ENCODE measurements at places on chromosomes 5 and 9.

GRCh38 chr9:122113574-122113973 lies 20.5 kb upstream of the TTLL11 start:
- DNase-seq: no peak

DNA sequence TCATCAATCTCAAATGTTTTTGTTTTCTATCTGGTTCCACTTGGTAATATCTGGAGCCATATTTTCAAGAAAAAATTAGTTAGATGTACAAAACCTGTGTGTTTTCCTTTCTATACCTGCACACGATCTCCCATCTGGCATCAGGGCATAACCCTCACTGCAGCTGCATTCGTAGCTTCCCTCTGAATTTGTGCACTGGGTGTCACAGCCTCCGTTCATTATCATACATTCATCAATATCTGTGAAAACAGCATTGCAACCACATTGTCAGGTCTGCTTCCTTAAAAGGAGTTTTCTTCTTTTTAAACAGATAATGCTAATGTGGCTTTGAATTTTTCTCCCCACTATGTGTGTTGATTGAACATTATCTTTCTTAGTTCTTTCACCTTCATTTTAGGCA lies 202.7 kb downstream of the FBN2 start:
- no peak for DNase-seq

DNA sequence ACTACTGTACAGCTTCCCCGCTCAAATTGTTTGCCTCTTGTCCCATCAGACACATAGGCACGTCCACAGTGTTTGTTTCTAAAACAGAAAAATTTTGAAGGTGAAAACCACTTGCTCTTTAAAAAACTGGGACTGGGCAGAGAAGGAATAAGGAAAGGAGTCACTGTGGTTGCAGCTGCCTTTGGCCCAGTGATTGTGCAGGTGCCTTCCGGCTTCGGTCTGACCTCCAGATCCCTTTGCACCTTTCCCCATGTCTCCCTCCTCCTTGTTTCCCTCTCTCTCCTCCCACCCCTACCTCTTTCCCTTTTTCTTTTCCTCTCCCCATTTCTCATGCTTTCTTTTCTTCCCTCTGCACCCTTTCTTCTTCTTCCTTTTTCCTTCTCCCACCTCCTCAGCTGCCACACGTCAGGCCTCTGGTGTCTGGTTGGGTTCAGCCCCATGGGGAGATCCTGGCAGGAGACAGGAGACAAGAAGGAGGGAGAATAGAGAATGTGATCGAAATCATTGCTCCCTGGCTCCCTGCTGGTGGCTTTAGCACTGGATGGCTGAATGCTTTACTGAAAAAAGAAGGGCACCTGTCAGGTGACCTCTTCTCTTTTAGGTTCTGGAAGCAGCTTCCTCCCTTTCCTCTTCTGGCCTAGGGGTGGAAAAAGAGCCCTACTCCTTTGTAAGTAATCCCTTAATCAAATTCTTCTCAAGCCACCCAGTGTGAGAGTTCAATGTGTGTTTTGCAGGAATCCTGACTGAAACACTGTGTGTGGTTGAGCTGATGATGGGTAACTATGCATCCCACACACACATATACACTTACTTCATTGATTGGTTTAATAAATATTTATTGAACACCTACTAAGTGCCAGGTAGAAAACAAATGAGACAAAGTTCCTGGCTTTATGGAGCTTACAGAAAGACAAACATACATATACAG lies 267.3 kb downstream of the MAST4 start:
- DNase-seq: no peak

DNA sequence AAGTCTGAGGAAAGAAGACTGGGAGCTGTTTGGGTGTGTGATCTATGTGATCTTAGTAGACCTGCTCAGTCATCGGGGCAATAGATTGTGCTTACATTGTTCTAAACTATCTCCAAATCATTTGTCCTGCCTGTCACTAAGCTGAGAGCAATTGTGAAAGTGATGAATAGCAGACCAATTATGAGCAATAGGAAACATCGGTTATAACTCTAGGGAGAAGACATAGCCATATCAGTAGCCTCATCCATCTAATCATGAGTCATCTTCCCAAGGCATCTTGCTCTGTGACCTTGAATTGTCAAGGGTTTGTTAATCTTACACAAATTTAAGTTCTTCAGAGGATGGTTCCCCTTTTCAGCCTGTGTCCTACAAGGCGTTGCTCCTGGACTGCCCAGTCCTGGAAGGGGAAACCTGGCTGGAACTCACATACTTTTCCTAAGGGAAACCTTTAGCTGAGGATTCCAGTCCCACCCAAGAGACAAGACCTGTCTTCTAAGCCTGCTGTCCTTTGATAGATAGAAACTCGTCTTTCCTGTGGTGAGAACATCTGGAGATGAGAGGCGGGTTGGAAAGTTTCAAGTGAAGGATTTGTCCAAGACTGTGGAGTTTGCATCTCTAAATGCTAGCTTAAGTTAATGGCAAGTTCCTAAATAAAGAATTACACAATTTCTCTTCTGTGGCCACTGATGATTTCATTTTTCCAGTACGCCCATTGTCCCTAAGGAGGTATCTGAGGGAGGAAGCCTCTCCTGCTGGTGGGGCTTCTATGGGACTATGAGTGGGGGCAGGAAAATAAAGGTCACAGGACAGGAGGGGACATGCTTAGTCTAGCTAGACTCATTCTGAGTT lies 53.9 kb upstream of the TRIM32 start:
- DNase-seq: no peak

DNA sequence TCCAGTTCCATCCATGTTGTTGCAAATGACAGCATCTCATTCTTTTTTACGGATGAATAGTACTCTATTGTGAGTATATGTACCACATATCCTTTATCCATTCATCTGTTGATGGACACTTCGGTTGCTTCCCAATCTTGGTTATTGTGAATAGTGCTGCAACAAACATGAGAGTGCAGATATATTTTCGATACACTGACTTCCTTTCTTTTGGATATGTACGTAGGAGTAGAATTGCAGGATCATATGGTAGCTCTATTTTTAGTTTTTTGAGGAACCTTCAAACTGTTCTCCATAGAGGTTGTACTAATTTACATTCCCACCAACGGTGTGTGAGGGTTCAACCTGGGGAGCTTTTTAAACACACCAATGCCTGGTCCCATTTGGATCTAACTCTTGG lies 22.3 kb downstream of the GALNT12 start:
- DNase-seq: no peak

- no peak for DNase-seq
Measured at GRCh38 chr9:107566611-107567061, 77.1 kb upstream of the KLF4 start.

DNA sequence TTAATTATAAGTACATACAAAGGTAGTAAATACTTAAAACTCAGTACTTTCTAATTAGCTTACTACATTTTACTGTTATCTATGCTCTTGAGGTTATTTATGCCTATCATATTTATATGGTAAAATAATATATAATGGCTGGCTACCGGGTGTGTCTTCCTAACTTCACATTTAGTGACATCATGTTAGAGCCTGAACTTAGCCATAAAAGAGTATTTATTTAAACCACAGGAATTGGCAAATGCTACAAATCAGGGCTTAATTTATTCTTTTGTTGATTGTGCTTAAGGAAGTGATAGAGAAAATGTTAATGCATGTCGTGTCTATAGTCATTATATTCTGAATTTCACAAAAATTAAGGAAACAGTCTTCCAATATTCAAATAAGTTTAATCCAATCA lies 73.1 kb downstream of the NDUFAF2 start:
- DNase-seq: no peak

- no peak for DNase-seq
Measured at GRCh38 chr5:95066048-95066447, 218.8 kb downstream of the MCTP1 start.

GRCh38 chr5:157449011-157449723 lies 10.8 kb upstream of the NIPAL4 start:
- DNase-seq: no peak

- no peak for DNase-seq
Measured at GRCh38 chr9:137446851-137447471, 5.8 kb upstream of the ENTPD8 start.

DNA sequence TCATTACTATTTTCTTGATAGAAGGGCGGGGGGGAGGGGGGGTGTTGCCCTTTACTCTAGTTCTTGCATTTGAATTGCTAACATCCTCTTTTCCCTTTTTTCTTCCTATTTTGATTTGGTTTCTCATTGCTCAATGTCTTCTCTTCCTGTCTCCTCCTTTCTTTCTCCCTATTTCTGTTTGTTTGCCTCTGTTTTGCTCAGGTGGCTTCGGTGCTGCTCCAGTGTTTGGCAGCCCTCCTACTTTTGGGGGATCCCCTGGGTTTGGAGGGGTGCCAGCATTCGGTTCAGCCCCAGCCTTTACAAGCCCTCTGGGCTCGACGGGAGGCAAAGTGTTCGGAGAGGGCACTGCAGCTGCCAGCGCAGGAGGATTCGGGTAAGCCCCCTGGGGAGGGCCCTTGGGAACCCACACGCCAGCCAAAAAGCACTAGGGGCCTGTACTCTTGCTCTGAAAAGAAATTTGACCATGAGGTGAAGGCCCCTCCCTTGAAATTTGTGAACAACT lies 48.3 kb downstream of the FAM78A start:
- no peak for DNase-seq

- no peak for DNase-seq
Measured at GRCh38 chr9:123697686-123698085, 232.2 kb downstream of the DENND1A start.

DNA sequence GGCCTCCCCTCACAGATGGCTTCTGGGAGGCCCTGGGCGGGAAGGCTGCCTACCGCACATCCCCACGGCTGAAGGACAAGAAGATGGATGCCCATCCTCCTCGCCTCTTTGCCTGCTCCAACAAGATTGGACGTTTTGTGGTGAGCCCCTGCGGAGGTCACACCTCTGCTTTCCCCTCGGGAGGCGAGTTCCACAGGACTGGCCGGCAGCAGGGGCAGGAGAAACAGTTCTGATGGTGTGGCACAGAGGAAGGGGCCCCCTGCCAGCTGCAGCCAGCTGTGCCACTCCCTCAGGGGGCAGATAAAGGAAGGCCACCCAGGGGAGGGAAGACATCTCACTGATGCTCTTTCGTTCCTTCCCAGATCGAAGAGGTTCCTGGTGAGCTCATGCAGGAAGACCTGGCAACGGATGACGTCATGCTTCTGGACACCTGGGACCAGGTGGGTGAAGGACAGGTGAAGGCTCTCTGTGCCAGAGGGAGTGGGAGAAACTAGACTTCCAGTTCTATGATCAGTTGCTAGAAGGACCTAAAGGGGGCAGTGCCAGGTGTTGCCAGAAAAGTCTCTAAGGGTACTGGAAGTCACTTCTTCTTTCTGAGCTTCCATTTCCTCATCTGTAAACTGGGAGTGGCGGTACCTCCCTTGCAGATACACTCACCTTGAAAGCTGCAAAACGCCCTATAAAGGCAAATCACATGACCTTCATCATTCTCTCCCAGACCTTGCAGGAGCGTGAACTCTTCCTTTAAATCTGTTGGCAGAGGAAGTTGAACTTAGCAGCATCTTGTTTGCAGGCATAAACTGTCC lies 41.0 kb downstream of the STOM start:
- no peak for DNase-seq

- no peak for DNase-seq
Measured at GRCh38 chr5:108263338-108263737, 118.6 kb downstream of the FBXL17 start.

- DNase-seq: no peak
Measured at GRCh38 chr9:75893106-75893505, 2.6 kb downstream of the PCSK5 start.

GRCh38 chr9:93268551-93269314 lies 84.8 kb downstream of the WNK2 start:
- peak; percentile 24 for DNase-seq

DNA sequence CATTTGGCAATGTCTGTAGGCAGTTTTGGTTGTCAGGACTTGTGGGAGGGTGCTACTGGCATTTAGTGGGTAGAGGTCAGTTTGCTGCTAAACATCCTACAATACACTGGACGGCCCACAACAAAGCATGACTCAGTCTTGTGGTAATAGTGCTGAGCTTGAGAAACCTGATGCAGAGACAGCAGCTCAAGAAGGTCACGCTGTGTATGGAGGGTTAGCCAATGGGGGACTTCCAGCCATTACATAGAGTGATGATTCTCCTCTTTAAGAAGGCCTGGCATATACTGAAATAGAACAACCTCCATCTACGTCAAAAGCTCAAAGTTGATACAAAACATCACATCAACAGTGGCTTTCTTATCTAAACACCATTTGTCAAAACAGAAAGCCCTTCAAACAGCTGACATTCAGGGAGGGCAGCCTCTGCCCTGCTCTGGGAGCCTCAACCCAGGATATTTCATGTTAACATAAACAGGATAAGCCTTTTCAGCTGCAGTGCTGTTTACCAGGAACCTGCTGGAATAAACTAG lies 143.0 kb downstream of the GPBP1 start:
- no peak for DNase-seq

DNA sequence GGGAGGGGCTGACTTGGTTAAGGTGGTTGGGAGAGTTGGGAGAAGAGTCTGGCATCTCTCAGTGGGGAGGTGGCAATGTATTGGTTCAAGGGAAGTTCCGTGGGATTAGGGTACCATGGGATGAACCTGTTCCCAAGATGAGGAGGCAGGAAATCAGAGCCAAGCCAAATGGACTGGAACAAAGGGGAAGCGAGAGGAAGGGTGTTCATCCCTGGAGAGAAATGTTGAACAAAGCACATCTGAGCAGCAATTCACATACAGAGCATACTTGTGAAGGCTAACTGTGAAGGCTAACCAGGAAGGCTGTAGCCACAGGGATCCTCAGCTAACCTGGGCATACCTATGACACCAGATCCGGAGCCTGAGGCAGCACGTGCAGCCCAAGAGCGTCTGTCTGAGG lies 214.0 kb downstream of the MCTP1 start:
- DNase-seq: no peak

GRCh38 chr9:127943731-127944144 lies 6.1 kb upstream of the DPM2 start:
- DNase-seq: peak; percentile 72

DNA sequence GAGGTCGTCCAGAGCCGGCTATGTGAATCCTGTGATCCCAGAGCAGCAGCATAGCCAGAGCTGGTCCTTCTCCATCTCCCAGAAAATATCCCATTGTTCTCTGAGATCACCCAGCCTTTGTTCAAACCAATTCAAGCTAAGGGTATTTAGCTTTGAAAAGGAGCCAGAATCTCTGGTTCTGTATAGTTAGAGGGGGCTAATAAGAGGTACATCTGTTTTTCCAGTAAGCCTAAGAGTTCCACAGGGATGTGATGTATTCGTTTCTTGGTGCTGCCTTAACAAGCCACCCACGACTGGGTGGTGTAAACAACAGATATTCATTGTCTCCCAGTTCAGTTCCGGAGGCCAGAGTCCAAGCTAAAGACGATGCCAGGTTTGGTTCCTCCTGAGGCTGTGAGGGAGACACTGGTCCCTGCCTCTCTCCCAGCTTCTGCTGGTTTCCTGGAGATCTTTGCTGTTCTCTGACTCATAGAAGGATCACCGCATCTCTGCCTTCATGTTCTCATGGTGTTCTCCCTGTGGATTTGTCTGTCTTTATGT lies 344.8 kb downstream of the MTRR start:
- DNase-seq: no peak

DNA sequence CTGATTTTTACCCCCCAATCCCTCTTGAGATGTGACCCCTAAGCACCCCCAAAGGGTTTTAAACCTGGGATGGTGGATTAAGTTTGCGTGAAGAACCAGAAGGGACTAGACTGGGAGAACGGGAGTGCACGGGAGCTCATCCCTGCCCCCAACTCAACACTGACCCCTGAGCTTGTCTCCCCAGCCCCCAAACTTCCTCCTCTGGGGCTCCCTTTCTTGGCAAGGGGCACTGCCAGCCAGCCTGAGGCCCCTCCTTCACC lies 5.0 kb upstream of the SET start:
- no peak for DNase-seq

- DNase-seq: no peak
Measured at GRCh38 chr5:73678322-73678740, 52.3 kb downstream of the ARHGEF28 start.

- no peak for DNase-seq
Measured at GRCh38 chr5:90747693-90748092, 189.1 kb downstream of the ADGRV1 start.

- DNase-seq: no peak
Measured at GRCh38 chr9:107020040-107020530, 157.1 kb downstream of the ZNF462 start.
